ENCODE measurements at places on chromosomes 2 and 18.

- no peak for DNase-seq
Observed at GRCh38 chr2:145146691-145147090, 626.8 kb upstream of the ZEB2 start.

- DNase-seq, result no peak
Observed at GRCh38 chr2:207092818-207093217, 72.9 kb downstream of the KLF7 start.

GRCh38 chr2:217366966-217367365 is 507.1 kb upstream of the TNP1 start:
- no peak for DNase-seq

DNA sequence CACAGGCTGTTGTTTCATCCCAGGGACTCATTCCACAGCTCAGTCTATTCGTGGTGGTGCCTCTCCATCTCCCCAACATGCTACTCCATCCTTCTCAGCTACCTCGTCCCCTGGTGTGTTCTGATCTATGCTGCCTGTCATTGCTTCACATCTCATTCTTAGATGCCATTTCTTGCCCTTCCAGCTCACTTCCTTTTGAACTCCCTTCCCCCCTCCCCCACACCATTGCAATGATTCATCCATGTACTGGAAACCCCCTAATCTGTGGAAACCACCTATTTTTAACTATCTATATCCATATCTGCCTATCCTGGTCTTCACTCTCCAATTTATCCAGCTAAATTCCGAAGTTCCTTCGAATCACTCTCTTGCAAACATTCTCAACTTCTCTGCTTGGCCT is 65.7 kb upstream of the PARD3B start:
- no peak for DNase-seq

DNA sequence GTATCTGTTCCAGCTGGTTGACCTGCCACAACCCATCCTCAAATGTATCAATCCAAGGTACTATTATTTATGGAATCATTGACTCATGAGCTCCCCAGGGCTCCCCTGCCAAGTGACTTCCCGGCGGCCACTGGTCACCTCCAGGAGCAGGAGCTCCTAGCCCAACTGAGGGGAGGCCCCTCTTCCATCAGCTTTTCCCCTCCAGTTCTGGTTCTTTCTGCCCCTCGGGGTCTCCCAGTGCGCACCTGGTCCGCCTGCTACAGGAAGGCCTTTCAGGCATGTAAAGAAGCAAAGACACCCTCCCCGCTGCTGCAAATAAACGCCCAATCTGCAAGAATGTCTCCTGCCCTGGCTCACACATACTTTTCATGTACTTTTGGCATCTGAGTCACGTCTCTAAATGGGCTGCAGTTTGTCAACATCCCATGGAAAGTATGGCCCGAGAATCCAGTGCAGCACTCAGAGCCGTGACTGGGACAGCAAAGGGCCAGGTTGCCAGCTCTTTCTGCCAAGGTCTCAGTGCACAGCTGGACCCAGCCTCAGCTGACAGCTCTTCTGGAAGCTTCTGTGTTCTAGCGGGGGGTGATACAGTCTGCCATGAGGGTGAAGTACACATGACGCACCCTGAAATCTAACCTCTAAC is 41.4 kb downstream of the KLHL29 start:
- peak; percentile 28 for DNase-seq

DNA sequence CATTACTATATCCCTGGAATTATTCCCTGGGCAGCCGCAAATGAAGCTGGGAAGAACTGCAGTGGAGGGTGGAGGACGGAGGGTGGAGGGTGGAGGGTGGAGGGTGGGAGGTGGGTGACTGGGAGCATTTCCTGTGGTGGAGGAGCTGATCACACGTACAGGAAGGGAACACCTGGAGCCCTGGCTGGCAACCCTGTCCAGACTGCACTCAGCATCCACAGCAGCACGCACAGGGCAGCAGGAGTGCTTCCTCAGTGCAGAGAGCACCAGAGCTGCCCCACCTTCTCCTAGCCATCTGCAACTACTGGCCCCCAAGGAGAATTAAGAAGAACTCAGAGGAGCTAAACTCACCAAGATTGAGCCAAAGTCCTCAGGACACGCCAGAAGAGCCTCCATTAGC is 249.9 kb downstream of the EIPR1 start:
- DNase-seq, result no peak

- DNase-seq, result no peak
Observed at GRCh38 chr2:205014201-205014600, 468.9 kb downstream of the PARD3B start.

DNA sequence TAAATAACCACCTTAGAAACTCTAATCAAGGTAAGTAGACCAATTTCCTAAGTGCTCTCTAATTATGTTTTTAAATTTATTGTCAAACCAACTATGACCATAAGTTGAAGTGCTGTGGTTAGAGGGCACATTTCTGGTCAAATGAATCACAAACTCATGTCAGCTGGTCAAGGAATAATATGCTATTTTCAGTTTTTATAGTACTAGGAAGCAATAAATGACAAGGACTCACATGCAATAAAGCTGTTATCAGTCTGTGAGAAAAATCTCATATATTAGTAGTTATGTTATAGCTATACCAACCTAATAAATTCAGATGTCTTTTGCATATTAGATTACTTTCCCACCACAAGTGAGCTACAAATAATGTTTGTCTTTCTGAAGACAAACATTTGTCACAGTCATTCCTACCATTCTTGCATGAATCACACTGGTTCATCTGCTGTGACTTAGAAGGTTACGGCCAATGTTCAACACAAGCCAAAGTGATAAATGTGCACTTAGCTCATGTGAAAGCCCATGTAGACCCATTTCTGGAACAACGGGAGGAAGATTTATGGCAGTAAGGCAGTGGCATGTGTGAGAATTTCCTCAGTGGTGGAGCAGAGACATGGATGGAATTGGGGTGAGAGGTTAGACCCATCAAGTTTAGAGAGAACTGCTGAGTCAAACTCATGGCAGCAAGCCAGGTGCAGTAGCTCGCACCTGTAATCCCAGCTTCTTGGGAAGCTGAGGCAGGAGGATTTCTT is 27.4 kb upstream of the CCNYL1 start:
- DNase-seq, result no peak

GRCh38 chr2:30612371-30612770 is 165.3 kb downstream of the LCLAT1 start:
- no peak for DNase-seq

- DNase-seq, result no peak
Observed at GRCh38 chr2:38862476-38862875, 13.3 kb downstream of the DHX57 start.

- DNase-seq, result no peak
Observed at GRCh38 chr2:238127165-238128060, 11.1 kb upstream of the KLHL30 start.

DNA sequence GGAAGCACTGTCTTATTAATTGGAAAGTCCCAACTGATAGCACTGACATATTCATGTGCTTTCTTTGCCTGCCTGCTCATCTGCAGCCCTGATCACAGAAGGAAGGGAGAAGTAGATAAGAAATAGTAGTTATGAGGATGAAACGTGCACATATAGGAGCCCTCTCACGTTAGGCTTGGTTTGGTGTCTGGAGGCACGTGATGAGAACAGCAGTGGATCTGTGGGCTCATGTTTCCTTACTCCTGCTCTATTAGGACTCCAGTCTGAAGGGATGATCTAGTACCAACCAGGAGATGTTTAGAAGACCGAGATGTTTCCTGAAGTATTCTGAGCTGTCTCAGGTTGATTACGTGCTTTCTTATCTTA is 84.9 kb downstream of the MAP4K4 start:
- DNase-seq, result no peak

DNA sequence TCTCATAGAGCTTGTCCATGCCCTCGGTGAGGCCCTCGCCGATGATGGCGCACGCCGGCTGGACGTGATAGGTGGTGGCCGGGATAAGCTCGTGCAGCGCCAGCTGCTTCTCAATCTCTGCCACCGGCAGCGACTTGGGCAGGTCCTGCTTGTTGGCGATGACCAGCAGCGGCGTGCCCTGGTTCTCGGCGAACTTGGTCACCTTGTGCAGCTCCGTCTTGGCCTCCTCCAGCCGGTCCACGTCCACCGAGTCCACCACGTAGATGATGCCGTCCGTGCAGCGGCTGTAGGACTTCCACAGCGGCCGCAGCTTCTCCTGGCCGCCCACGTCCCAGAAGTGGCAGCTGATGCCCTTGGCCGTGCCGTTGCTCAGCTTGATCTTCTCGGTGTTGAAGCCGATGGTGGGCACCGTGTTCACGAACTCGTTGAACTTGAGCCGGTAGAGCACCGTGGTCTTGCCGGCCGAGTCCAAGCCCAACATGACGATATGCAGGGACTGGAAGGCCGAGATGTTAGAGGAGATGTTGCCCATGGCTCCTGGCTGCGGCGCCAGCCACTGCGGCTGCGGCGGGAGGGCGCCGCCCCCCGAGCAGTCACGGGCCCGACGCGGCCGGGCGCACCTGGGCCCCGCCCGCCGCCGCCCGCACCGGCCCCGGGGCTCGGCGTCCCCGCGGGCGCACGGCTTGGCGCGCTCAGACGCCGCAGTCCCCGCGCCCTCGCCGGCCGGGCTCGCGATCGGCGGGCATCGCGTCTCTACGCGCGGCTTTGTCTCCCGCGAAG is 636 bp downstream of the ARL4C start:
- peak; percentile 31 for DNase-seq

- DNase-seq, result no peak
Observed at GRCh38 chr2:240319855-240320203, 115.6 kb upstream of the GPC1 start.

GRCh38 chr2:39144416-39144815 is 23.6 kb upstream of the SOS1 start:
- DNase-seq, result no peak

GRCh38 chr2:122565364-122565763 is 809.9 kb downstream of the TSN start:
- DNase-seq, result no peak

DNA sequence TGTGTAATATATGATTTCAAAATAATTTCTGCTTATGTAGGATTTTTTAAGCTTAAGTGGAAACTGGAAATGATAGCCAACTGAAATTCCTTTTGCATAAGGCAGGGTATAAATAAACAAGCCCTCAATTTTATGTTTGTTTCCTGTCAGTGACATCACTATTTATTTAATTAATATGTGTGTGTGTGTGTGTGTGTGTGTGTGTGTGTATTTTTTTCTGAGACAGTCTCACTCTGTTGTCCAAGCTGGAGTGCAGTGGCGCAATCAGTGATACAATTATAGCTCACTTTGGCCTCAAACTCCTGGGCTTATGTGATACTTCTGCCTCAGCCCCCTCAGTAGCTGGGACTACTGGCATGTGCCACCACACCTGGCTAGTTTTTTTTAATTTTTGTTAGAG is 29.3 kb upstream of the CYP20A1 start:
- DNase-seq, result no peak

DNA sequence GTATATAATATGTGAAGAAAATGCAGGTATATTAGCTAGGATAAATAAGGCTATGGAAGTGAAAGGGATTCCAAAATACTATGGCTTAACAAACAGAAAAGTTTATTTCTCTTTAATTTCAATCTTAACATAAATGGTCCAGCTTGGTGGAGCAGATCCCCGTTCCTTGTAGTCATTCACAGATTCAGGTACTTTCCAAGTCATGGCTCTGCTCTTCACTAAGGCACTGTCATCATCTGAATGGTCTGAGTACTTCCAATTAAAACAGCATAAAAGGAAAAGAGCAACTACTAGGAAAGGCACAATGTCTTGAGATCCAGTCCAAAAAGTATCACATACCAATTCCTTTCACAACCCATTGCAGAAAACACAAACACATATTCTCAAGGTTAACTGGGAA is 63.4 kb downstream of the OLA1 start:
- no peak for DNase-seq

DNA sequence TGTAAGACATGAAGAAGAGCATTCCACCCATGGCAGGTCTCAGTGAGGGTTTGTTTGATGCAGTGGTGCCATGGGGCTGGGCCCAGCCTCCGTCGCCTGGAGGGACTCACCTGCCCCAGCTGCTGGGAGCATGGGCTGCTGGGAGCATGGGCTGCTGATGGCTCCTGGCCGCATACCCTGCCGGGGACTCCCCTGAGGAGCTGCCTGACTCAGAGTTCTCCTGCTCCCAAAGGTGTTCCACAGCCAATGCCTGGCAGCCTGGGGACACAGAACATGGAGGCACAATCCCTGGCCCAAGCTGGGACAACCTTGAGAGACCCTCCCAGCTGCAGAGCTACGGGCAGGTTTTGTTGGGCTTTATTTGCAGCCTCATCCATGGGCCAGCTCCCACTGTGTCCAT is 108.4 kb downstream of the COPS8 start:
- no peak for DNase-seq

DNA sequence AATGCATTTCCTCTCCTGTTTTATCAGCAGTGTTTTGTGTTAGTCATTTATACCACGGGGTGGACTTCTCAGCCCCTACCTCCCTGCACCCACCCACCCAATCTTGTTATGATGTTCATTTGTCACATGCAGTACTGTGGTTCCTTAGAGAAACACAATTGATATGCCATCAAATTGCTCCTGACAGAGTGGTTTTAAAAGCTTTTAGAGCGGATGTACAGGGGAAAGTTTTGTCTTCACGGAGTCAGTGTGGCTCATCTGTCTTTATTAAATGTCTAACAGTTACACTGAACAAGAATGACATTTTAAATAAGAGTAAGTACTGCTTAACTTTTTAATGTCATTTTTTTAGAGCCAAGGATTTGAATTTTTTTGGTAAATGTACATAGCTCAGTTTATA is 156.9 kb downstream of the LRRTM1 start:
- DNase-seq, result no peak

DNA sequence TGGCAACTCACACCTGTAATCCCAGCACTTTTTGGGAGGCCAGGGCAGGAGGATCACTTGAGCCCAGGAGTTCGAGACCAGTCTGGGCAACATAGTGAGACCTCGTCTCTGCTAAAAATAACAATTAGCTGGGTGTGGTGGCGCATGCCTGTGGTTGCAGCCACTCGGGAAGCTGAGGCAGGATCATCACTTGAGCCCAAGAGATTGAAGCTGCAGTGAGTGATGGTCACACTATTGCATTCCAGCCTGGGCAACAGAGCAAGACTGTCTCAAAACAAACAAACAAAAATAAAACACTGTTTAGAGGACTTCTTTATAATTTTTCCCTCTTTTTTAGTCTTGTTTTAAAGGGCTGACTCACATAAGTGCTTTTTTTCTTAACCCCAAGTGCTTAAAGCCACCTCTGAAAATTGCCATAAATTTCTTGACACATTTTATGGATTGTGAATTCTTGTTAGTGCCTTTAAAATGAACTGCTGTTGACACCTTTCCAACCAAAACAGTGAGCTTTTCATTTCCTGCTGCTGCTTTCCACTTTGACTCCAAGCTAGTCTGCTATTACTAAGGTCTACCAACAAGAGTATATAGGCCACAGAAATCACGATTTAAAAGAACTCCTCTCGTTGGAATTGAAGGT is 41.7 kb downstream of the CYP20A1 start:
- DNase-seq, result no peak

DNA sequence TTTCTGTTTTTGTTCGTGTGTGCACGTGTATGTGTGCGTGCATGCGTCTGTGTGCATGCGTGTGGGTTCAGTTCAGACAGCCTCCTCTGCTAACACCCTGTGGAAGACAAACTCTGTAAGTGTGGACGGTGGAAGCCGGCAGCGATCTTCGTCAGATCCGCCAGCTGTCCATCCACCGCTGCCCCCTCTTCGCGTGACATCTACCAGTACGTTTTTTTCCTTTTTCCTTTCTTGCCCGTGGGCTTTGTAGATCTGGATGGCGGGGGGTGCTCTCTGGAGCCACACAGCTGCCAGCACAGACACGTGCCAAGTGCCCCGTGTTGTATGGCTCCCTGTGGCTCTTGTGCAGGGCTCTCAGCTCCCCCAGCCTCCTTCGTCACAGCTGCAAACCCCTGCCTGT is 32.3 kb downstream of the ITGB1BP1 start:
- no peak for DNase-seq

- peak; percentile 57 for DNase-seq
Observed at GRCh38 chr2:215920244-215921100, 92.9 kb downstream of the MREG start.

GRCh38 chr2:36516136-36516870 is 81.7 kb downstream of the FEZ2 start:
- DNase-seq, result no peak
